ENCODE measurements at places on chromosomes 5 and 9.

DNA sequence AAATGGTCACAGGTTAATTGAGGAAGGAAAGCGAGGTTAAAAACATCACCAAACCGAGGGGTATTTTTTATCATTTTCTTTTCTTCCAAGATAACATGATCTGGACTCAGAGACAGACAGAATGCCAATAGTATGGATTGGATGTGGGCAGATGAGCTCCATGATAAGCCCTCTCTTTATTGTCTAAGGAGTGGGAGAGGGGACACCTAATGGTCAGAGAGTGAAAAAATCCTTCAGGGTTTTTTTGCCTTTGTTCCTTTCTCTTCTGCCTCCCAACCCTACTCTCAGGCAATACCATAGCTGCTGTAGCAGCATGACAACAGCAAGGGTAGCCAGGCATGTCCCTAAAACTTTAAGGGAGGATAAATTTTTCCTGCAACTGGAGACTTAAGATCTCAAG lies 94.7 kb downstream of the DIRAS2 start:
- DNase-seq: no peak

GRCh38 chr5:174581894-174582293 lies 142.5 kb upstream of the MSX2 start:
- no peak for DNase-seq

DNA sequence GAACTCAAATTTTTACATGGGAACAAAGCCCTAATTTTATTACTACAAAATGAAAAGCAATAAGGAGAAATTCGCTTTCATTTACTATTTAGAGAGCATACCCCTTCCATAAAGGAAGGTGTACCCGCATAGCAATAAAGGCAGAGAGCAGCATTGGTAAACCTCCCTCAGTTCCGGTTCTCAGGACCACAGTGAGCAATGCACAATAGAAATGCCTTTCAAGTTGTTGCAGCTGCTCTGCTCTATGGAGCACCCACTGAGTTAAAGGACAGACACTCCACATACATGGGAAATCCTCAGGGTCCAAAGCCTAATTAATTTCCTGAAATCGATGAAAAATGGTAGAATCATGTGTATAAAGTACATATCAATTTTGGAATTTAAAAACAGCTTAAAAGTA lies 89.9 kb upstream of the MPDZ start:
- no peak for DNase-seq

- no peak for DNase-seq
Measured at GRCh38 chr5:127820910-127821553, 117.8 kb downstream of the CCDC192 start.

DNA sequence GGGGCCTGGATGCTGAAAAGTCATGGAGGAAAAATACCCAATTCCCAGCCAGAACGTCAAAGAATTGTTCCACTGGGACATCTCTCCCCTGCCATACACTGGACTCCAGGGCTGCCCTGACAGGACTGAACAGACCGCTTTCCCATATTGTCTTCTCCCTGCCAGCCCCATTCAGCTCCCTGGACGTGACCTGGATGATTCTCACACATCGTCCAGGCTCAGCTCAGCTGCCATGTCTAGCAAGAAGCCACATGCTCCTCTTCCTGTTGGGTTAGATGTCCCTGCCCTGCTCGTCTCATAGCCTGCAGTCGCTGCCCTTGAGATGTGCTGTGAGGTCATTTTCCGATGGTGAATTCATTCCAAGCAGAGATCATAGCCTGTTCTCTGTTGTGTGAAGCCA lies 37.4 kb downstream of the FOXI1 start:
- DNase-seq: no peak

Measured in central memory CD4-positive, alpha-beta T cell (primary cell).